ENCODE measurements at places on chromosomes 5 and 9.

DNA sequence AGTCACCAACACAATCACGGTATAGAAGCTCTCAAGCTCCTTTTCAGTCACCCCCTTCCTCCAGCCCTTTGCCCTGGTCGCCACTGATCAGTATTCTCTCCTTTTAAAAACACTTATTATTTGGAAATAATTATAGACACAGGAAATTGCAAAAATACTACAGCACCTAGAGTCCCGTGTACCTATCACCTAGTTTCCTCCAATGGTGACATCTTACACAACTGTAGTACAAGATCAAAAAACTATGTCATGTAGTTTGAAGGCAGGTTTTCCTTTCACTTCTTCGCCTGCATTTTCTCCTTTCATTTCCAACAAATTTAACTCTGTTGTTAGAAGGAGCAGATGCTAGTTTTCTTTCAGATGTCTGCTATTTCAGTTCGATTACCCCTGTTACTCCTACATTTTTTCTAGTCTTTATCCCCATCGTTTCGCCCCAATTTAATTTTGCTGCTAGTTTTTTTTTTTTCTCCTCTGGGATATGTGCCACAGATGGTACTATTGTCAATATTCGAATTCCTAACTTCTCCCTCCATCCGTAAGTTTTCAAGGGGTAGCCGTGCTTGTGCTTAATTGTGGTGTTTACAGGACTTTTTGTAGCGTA lies 612 bp upstream of the ATG10 start:
- no peak for DNase-seq

DNA sequence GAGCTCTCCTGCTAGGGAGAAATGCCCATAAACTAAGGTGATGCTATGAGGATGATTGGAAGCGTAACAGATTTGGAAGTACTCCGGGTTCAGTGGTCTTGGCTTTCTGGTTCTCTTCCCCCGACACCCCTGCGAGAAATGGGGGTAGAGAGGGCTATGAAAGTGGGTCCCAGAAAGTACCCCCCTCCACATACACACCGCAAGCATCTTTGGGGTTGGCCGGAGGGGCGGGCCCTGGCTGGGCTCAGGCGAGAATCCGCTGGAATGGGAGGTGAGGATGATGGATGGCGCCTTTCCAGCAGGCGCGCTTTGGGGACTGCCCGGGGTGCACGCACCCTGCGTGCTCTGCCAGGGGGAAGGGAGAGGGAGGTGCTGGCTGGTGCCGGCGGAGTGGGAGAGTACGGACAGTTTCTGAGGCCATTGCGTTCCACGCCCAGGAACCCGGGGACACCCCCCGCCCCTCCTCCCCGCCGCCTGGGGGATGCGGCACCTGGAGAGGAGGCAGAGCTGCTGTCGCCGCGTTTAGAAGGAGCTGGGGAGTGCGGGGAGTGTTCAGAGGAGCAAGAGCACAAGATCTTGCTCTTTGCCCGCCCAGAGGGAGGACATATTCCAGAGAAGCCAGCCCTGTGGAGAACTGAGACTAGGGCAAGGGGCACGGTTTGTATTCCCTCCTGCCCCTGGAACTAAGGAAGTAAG lies 1.9 kb downstream of the PCSK5 start:
- no peak for DNase-seq

DNA sequence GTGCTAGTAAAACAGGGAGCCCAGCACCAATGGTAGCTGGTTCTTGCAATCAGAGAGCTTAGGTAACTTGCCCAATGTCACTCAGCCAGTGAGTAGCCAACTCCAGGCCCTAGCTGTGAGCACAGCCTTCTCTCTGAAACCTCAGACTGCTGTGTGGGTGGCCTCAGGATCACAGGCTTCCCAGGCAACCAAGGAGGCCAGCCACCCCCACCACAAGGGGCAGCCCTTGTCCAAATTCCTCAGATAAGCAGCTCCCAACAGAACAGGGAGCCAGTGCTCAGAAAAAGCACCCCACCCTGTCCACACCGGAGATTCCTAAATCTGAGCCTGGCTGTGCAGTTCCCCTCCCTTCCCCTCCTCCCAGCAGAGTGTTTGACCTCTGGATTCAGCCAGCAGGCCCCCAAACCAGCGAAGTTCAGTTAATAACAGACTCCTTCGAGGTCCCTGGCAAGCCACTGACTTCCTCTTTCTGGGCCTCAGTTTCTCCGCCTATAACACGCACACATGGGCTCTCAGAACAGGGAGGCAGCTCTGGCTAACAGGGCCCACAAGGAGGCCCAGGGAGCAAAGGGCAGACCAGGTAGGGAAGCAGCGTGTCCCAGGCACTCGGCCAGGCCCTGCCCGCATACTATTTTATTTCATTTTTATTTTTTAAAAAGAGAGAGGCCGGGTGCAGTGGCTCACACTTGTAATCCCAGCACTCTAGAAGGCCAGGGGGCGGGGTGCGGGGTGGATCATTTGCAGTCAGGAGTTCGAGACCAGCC lies 2.7 kb downstream of the EEIG1 start:
- DNase-seq = no peak

DNA sequence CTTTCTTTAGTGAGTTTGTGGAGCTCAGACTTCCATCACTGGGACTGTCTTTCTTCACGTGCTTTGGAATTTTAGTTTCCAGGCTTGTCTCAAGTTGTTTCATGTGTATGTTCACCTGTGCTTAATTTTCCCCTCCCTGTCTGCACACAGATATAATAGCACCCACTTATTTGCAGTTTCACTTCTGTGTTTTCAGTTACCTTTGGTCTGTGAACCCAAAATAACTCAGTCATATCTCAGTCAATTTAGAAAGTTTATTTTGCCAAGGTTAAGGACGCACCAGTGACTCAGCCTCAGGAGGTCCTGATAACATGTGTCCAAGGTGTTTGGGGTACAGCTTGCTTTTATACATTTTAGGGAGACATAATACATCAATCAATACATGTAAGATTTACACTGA lies 330.4 kb downstream of the ICE1 start:
- no peak for DNase-seq

DNA sequence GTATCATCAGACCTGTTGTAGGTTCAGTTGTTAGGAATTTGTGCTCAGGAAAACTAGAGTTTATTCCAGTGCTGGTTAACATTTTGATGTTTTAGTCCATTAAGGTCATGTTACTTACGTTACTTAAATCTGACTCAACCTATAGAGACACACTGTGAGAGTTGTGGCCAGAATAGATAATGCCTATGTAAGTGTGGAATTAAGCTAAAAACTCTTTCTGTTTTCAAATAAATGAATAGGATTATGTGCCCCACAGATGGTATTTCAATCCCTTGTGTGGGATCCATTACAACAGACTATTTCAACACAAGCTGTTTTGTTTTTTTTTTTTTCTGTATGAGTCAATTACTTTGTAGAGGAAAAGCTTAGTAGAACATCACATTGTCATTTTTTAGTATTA lies 68.1 kb downstream of the MEGF10 start:
- no peak for DNase-seq

DNA sequence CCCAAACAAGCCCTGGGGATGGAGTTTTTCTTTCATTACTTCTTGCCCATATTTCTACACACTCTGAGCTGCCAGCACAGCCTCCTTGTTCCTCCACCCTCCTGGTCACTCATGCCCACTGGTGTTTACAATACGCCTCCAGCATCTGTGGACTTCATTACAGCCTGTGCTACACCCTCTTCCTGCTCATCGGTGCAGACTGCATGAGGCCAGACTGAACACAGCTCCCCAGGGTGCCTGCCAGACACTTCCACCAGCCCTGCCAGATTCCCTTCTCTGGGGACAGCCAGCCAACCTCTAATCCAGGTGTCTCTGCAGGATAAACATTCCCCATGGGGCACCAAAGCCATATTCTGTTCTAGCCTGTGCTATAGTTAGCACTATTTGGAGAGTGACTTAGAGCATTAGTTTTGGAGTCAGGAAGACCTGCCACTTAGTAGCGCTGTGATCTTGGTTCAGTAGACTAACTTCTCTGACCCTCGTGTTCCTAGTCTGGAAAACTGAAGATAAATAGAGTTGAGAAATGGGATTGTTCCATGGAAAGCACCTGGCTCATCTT lies 163.8 kb upstream of the KLF4 start:
- no peak for DNase-seq

DNA sequence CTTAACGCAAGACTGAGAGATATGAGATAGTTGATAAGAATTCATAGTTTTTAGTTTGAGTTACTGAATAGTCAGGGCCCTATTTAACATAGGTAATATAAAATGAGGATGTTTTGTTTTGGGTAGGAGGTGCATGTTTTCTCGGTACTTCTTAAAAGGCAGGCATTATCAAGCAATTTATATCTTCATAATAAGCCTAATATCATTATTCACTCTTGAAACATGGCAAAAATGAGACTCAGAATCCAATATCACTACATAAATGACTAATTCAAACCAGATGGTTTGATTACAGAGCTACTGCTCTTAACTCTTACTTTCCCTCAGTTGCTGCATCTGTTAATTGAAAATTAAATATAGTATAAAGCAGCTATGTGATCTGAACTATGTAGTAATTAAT lies 2038.7 kb downstream of the EFNA5 start:
- no peak for DNase-seq

DNA sequence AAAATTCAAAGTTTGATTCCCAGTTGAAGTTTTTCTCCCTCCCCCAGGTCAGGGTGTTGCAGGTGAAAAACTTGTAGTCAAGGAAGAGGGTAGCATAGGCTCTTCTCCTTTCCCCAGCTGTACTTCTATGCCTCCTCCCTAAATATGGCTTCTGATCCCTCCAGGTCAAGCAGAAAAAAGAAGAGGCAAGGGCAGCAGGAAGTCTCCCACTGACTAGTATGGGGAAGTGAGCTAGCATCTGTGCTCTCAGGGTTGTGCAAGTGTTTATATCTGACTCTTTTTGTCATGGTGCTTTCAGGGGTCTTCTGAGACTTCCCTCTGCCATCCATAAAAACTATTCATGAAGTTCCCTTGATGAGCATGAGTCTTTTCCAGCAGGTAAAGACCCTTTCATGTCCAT lies 76.0 kb downstream of the ATPSCKMT start:
- no peak for DNase-seq

DNA sequence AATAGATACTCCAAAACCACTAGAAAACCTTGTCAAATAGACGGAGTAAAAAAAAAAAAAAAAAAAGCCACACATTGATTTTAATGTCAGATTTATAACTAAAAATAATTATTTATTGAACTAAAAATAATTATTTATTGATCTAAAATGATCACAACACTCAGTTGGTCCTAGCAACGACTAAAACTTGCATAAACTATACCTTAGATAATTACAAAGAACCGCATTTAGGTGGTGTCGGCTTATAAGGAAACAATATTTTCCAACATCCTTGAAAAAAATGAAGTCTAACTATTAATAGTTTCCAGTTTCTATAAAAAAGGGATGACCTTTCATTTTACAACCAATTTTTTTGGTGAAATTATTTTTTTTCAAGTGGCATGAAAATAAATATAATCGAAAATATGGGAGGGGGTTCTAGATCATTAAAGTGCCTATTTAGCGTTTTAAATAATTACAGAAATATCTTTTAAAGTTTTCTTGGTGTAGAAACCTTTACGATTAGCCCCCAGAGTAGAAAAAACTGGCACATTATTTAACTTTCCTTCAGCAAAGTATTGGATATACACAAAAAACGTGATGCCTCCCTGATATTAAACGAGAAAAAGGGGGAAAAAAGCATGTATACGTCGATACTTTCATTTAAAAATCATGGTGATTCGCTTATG lies 3.7 kb downstream of the ARRDC3 start:
- DNase-seq = no peak

GRCh38 chr5:35859101-35859661 lies 2.5 kb downstream of the IL7R start:
- DNase-seq = no peak

GRCh38 chr9:98867429-98868168 lies 60.1 kb downstream of the GALNT12 start:
- DNase-seq = no peak

DNA sequence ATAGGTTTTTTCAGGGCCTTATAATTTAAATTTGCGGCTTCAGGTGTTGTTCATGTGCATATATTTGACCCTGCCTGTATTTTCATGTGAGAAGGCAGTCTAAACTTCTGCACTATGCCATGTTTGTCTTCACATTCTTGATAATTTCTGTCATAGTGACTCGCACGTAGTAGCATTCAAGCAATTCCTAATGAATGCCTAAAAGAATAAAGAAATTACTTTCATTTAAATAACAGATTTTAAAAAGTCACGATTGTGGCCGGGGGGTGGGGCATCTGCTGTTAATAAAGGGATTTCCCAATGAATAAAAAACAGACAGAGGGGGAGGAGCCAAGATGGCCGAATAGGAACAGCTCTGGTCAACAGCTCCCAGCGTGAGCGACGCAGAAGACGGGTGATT lies 318.0 kb downstream of the ADAMTS6 start:
- DNase-seq = no peak

DNA sequence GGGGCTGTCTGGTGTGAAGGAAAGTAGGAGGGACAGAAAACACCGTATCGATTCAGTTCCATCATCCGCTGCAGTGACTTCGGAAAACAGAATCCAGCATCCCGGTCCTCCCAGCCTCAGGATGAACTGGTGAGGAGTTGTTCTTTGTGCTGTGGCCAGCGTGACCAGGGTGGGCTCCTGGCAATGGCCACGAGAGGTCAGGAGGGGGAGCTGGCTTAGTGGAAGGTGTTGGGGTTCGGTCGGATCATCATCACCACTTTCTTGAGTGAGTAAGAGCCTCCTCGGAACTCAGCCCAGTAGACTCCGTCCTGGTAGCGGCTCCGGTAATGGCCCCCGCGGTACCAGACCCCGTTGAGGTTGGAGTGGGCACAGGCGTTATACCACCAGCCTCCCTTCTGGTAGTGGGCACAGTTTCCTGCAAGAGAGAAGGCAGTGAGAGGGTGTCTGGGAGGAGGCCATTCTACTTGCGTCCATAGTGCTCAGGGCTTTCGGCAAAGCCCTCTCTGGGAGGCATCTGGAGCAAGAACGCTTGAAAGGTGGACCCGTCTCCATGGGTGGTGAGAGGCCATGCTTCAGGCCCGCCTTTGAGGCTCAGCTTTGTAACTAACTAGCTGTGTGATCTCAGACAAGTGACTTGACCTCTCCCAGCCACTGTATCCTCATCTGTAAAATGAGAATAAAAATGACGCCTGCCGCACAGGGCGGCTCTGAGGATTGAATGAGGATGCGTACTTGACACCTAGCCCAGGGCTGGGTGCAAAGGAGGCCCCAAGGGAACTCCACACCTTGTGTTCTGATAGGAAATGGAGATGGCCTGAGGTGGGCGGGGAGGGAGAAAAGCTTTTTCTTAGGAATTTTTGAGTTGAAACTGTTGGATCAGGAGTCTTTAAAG lies 33.5 kb downstream of the ANGPTL2 start:
- DNase-seq = no peak
